ENCODE measurements at places on chromosomes 5 and 9.

GRCh38 chr9:134561427-134562145 is 80.0 kb upstream of the COL5A1 start:
- no peak for DNase-seq

- no peak for DNase-seq
Observed at GRCh38 chr9:30065888-30066287, 2318.6 kb upstream of the ACO1 start.

DNA sequence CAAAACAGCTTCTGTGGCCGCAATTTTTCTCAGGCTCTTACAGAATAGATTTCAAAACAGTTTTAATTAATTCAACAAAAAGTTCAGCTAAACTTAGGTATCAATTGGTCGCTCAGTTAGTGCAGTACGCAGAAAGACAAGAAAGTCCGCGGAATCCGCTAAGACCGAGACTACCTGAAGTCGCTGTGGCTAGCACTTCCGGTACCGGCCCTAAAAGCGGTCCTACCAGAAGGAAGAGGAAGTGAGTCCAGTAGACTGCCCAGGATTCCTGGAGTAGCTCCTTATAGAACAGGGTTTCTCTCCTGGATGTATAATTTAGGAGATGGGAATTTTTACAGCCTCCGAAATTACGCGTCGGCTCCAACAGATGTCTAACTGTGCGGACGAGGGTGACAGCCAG is 16.6 kb upstream of the PCDHB2 start:
- no peak for DNase-seq

DNA sequence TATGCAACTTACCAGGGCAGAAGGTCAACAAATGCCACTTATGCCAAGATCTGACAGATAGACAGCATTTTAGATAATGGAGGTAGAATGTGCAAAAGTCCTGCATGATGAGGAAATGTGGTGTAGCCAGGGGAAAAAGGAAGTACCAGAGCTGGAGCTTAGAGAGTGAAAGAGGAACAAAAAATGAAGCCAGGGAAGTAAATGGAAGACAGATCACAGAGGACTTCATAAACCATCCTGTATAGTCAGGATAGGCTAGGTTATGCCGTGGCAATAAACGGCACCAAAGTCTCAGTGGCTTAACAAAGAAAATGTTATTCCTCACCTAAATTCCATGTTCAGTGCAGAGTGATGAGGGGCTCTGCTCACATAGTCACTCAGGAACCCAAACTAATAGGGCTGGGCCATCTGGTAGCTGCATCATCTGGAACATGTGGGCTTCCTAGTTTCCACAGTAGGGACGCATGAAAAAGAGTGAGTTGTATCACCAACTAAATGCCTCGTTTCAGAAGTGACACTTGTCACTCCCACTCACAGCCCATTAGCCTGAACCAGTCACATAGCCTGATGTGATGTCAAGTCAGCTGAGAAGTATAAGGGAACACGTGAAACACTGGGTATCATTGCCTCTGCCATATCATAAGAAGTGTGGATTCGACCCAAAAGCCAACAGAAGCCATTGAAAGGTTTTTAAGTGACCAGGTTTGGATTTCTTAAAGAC is 70.3 kb downstream of the SH3RF2 start:
- no peak for DNase-seq

- no peak for DNase-seq
Observed at GRCh38 chr5:6518298-6519057, 69.8 kb downstream of the UBE2QL1 start.

DNA sequence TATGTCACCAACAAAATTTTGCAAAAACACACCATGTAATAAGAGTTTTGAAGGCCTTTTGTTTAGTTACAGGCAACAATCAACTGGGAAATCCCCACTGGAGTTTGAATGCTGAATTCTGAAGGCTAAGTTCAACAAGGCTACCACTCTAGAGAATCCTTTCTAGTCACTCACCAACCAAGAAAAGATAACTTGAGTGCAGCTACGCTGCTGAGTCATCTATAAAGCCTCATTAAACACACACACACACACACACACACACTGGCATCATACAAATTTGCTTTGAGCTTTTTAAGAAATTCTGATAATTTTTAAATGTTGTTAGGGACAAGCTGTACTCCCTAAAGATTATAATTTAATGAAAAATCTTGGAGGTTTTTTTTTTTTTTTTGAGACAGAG is 219.6 kb downstream of the DENND1A start:
- DNase-seq: peak; percentile 86

DNA sequence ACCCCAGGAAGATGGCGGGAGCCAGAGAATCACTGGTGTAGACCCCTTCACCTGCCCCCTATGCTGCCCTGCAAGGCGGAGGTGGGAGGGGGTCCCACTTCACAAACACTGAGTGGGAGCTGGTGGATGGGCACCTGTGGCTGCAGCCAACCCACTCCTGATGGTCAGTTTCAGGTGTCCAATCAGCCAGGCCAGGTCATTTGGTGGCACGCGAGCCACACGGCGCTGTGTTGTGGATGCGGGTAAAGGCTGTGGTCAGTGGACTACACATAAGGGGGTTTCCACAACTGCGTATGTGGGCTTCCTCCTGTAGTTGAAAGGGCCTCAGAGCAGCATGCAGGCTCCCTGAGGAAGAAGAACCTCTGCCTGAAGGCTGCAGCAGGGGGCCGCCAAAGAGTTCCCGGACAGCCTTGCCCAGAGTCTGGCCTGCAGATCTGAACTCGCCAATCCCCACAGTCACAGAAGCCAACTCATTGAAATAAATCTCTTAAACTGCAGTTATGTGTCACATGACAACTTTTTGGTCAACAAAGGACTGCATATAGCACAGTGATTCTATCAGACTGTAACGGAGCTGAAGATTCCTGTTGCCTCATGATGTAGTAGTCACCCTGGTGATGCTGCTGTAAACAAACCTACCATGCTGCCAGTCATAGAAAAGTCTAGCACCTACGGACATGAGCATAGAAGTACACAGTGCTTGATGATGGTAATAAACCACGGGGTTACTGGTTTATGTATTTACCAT is 284.7 kb upstream of the IRX2 start:
- no peak for DNase-seq

DNA sequence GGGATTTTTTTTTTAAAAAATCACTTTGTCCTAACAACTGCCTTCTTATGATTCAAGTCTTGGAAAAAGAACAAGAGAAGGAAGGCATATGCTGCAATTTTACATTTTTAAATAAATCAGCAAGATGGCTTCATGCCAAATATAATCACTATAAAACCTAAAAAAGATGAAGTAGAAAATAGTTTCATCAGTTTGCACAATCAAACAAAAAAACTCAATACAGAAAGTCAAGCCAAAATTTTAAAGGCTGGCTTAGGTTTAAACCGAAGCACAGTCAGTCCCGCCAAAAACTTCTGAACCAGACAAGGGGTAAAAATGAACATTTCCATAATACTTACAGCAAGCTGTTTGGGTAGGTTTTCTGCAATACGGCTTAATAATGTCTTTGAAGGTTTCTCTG is 57.3 kb downstream of the ZFR start:
- no peak for DNase-seq

DNA sequence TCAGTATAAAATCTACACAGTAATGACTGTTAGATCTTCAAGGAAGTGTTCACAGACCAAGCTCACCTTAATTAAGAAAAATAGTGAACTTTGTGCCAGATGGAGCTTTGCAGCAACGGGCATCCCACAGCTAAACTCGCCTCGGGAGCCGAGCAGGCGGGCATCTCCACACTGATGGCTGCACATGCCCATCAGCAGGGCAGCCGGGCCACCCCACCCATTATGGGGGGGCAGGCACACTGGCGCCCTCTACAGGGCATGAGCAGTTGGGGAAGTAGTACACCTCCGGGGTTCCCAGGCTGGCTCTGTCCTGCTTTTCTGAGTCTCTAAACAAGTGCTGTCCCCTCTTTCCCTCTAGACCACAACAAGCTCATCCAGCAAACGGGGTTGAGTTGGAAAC is 21.6 kb downstream of the ANKS6 start:
- peak; percentile 14 for DNase-seq

- DNase-seq: no peak
Observed at GRCh38 chr5:148887123-148887881, 60.9 kb downstream of the ADRB2 start.
